Epithelial cell of prostate (primary cell): ENCODE measurements at places on chromosomes 5 and 9.

DNA sequence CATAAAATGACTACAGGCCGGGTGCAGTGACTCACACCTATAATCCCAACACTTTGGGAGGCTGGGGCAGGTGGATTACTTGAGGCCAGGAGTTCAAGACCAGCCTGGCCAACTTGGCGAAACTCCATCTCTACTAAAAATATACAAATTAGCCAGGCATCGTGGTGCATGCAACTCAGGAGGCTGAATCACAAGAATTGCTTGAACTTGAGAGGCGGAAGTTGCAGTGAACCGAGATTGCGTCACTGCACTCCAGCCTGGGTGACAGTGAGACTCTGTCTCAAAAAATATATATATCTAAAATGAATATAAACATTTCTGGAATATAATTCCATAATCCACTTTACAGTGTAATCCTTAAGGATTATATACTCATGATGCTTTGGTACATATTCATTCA is 66.5 kb downstream of the TEX10 start:
- no peak for DNase-seq

DNA sequence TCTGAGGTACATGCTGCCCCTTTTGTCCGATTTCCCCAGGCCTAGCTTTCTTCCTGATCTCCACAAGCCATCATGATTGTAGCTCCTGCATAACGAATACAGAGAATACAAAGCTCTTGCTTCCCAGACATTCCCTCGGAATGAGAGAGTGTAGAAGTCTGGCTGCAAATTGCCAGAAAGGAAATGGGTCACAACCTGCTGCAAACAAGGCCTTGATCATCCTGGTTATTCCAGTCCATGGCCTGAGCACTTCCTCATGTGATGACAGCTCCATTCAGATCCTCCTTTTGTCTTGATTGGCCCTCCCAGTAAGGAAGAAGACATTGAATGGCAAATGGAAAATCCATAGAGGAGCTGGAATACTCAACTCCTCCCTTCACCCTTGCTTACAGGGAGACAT is 136.0 kb upstream of the ADRA1B start:
- no peak for DNase-seq

DNA sequence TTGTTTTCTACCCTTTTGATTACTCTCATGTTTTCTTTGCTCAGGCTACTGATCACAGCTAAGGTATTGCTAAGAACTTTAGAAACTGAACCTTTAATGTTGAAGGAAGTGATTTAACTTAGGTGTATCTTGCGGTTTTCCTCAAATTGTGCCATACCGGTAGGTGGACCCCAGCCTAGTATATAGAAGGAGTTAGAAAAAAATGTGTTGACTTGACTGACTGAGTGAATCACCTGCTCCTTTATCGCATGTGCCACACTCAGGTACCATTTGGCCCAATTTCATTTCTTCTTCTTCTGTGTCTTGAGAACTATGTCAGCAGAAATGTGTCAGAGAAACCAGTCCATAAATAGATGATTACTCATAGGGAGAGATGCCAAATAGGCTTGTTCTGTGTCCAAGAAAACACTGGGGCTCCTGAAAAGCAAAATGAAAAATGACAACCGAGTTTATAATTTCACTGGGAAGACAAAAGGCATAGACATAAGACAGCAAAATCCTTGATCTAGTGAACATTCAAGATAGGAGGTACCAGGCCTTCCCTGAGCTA is 19.4 kb downstream of the PLPPR1 start:
- no peak for DNase-seq

DNA sequence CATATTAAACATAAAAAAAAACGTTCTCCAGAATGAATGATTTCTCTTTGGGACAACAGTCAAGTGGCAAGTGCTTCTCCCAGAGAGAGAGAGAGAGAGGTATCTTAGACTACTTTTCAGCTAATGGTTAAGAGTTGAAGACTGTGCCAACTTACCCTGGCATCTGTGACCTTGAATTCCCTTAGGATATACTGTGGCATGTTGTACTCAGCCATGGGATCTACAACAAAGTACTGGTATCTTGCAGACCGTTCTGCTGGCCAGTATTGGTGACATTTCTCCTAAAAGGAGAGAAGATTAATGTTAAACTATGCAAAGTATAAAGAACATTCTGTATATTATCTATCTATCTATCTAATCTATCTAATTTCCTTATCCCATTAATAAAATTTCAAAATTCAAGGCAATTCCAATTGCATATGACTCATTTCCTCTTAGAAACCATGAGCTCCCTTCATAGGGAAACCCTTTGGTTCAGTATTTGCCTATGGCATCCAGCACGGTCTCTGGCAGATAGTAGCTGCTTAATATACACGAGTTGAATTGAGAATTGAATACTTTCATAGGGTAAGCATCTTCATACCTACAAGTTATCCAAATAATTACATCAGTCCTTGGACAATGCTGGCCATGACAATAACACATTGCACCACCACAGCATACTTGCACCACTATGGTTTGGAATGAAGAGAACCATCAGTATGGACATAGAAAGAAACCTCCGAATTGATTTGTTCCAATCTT is 539.4 kb upstream of the DMAC1 start:
- DNase-seq = no peak

DNA sequence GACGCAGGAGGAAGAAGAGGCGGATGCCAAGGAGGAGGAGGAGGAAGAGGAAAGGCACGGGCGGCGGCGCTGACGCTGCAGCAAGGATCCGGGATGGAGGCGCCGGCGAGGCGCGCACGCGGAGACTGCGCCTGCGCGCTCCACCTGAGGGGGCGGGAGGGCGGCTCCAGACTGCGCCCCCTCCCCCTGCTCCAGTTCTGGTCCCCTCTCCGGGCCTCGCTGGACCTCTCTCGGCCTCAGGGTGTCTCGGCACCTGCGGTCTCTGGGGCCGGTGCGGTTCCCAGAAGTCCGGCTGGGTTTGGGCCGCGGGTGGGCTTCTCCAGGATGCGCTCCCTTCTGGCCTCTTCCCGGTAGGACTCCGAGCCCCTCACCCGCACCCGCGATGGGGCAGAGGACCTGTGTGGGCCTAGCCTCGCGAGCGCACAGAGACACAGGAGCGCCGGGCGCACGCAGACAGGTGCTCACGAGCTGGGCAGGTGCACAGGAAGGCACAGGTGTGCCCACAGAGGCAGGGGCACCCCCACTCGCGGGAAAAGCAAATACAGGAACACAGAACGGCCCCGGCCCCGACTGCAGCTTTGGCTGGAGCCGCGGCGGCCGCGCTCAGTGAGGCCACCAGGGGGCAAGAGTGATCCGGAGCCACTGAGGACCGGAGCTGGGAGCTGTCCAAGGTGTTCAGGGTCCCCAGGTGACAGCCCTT is at the start of gene NPDC1:
Gene NPDC1, minus strand, starts transcription at position 90 of the 700 bp plus-strand sequence. CDS start 188 bp downstream, outside the sequence.
- DNase-seq = no peak

DNA sequence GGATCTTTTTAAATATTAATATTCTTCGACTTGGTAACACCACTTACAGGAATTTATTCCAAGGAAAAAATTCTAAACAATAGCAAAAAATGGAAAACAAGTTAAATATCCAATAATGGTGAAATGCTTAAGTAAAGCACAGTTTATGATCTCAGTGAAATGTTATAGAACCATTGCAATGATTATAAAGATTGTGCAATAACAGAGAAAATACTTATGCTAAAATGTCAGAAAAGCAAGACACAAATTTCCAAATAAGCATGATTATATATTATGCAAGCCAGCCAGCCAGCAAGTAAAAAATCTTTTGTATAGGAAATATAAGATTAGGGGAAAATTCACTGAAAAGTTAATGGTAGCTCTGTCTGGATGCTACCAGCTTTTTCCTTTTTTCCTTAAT is 102.7 kb upstream of the EFNA5 start:
- no peak for DNase-seq

GRCh38 chr9:135056541-135056940 is 30.9 kb upstream of the OLFM1 start:
- no peak for DNase-seq

GRCh38 chr9:133780962-133781827 is 43.0 kb upstream of the SARDH start:
- DNase-seq = no peak

DNA sequence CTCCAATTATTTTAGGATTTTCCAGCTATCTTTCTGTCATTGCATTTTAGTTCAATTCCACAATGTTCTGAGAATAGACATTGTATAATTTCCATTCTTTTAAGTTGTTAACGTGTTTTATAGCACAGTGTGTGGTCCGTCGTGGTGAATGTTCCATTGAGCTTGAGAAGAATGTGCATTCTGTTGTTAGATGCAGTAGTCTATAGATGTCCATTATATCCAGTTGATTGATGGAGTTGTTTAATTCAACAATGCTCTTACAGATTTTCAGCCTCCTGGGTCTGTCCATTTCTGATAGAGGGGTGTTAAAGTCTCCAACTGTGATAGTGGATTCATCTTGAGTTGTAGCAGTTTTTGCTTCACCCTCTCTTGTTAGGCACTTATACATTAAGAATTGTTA is 1587.7 kb upstream of the NUDT12 start:
- no peak for DNase-seq

DNA sequence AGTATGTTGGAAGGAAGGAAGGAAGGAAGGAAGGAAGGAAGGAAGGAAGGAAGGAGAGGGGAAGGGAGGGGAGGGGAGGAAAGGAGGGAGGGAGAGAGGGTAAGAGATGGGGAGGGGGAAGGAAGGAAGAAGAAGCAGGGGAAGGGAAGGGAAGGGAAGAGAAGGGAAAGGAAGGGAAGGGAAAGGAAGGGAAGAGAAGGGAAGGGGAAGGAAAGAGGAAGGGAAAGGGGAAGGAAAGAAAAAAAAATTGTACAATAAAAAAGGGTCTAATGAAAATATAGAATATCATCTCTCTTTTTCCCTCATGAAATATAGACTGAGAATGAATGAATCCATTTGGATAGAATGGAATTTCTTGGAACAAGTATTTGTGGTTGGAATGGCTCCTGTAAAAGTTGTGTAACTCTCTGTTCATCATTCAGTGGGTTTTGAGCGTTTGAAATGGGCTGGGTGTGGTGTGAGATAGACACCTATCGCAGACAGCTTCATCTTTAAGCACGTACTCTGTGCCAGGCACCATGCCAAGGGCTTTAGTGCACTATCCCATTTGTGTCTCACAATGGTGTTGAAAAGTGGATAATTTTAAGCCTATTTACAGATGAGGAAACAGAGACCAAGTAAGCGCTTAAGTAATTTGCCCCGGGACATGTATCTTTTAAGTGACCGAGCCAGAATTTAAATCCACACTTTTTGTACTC is 11.6 kb upstream of the PAPPA start:
- no peak for DNase-seq

- no peak for DNase-seq
These were observed 97.1 kb downstream of the SLC44A1 start for GRCh38 chr9:105341434-105342146.

DNA sequence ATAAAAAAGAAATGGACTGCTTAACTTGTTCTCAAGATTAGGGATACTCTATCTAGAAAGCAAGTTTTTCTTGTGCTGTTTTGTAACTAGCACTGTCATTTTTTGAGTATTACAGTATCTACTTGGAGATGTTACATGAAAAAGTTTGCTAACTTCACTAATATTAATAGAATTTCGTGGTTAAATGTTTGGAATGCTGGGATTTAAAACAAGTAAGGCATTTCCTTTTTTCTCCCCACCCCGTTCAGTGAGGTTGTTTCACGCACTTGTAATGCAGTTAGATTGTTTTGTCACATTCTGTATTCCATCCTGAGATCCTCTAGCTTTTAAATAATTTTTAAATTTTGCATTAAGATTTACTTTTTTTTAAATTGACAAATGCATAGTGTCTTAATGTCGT is 20.0 kb upstream of the TEK start:
- DNase-seq = no peak

GRCh38 chr9:88991066-88992034 is at the start of gene S1PR3:
Gene S1PR3 (plus strand): TSS chr9:88991468. CDS start chr9:89001201, 9,733 bp downstream.
- no peak for DNase-seq

GRCh38 chr9:94760010-94760409 is 33.5 kb downstream of the AOPEP start:
- DNase-seq = no peak
